Neural crest cell (in vitro differentiated cells): ENCODE measurements at places on chromosomes 13 and 19.

DNA sequence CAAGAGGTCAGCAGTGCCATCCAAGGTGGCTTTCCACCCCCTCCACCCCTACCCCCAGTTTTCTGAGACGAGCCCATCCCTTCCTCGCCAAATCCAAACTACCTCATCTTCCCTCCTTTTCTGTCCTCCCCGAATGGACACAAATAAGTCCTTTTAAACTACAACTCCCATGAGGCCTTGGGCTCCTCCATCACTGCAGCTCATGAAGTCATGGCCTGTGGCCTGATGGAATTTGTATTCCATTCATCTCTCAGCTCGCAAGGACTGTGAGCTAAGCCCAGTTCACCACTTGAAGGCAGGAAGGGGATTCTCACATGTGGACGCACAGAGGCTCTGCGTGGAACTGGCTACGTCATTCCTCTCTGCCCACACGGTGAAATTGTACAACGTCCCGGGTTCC lies 12.5 kb downstream of the PTPRH start:
- no peak overlapping the region for H3K4me3 ChIP-seq
- no peak for DNase-seq
- H3K36me3 ChIP-seq, result no peaks in the 10 kb centered on the region
- no peaks in the 10 kb centered on the region for H3K4me1 ChIP-seq
- H3K27ac ChIP-seq, result no peak overlapping the region

DNA sequence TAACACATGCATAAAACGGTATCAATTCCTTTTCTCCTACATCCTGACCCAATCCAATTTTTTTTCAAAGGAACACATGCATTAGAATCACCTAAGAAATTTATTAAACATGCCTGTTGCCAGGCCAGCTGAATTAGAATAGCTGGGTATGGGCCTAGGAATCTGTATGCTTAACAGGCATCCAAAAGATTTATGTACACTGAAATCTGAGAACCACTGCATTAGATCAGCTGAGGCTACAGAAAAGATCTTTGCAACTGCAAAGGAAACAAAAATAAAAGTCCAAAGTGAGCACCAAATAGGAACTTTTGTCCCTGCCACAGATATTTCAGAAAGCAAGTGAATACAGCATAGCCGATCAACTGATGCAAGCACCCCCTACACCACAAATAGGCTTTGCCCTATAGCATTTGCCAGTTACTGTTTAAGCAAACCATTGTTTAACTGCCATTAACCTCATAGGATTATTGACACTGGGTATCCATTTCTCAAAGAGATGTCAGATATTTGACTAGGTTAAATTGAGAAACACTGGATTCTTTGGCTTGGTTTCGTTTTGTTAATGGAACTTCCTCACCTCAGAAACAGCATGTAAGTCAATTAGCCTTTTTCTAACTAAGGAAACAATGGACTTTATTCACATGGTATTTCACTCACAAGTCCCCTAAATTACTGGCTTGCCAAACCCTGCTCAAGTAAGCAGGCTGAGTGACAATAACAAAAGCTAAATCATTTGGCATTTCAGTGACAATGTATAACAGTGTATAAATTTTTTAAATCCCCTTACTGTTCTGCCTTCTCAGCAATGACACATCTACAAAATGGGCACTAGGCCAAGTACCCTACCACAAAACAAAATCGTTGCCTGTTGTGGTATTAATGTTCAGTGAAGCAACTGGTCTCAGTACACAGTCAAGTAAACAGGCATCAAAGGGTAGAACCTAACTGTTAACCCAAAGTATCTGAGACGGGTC lies 67.8 kb downstream of the SUCLA2 start:
- no peak overlapping the region for H3K4me3 ChIP-seq
- DNase-seq, result no peak
- H3K27ac ChIP-seq, result no peak overlapping the region
- H3K27me3 ChIP-seq, result no peaks in the 10 kb centered on the region

GRCh38 chr19:23916991-23917390 lies 2.3 kb downstream of the ZNF726 start:
- H3K4me1 ChIP-seq, result no peaks in the 10 kb centered on the region
- no peak overlapping the region for H3K4me3 ChIP-seq
- H3K27ac ChIP-seq, result no peak overlapping the region
- no peaks in the 10 kb centered on the region for H3K27me3 ChIP-seq
- no peak for DNase-seq

GRCh38 chr13:104975272-104975671 lies 1560.2 kb downstream of the EFNB2 start:
- no peak overlapping the region for H3K4me3 ChIP-seq
- no peaks in the 10 kb centered on the region for H3K27me3 ChIP-seq
- no peak for DNase-seq
- H3K36me3 ChIP-seq, result no peaks in the 10 kb centered on the region
- H3K27ac ChIP-seq, result no peak overlapping the region
- no peaks in the 10 kb centered on the region for H3K4me1 ChIP-seq

DNA sequence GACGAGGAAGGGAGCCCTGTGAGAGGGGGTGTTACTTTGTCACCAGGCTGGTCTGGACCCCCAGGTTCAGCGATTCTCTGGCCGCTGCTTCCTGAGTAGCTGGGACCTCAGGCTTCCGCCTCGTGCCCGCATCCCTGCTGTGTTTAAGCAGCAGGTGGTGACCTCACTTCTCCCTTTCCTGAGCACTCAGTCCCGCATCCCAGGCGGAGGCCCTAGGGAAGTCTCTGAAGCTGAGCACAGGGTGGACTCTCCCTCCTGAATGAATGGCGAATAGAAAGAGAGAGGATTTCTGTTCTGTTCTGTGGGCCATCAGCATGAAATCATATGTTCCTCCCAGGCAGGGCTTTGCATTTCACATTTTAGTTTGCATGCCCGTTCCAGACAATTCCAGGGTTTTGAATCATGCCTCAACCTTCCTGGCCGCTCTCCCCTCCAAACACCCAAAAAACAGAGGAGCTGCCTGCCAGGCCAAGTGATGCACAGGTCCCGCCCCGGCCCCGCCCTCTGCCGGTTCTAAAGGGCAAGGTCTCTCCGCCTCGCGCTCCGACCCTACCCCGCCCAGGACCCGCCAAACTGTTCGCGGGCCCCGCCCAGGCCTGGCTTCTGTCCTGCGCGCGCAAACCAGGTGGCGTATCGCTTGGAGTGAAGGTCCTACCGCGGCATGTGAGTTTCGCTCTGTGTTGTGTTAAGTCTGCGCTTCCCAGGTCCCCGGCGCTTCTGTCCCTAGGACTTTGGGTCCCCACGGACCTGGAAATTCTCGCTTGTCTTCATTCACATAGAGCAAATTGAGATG lies 35.1 kb upstream of the ZNF808 start:
- peak overlapping the region; percentile 83 for H3K4me3 ChIP-seq
- H3K4me1 ChIP-seq, result peaks cover 4% of the 10 kb centered on the region
- peak; percentile 47 for DNase-seq
- no peak overlapping the region for H3K27ac ChIP-seq
- peaks cover 37% of the 10 kb centered on the region for H3K27me3 ChIP-seq
